ENCODE measurements at places on chromosomes 6 and 20.
A peak's percentile ranks its signal among the peaks of the same experiment; 100 is the strongest.

GRCh38 chr20:48569679-48570078, 258.1 kb downstream of the PREX1 start:
- DNase-seq: no peak

GRCh38 chr6:43861212-43861894, 91.3 kb downstream of the VEGFA start:
- no peak for DNase-seq

DNA sequence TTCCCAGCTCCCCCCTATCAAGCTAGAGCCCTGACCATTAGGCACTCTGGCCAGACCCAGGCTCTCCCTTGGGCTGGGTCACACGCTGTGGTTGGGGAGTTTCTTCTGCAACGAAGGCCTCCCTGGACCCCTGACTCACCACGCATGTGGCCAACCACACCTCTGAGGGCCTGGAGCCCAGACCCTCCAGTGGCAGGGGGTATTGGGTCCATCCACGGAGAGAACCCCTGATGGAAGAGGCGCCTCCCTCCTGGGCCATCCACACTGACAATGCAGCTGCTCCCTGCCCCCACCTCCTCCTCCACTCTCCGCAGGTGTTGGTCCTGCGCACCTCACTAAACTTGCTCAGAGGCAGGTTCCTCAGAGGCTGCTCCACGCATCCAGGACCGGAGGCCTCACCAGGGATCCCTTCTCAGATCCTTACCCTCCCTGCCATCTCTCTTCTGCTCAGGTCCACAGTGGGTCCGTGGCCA, 125.4 kb downstream of the RNASET2 start:
- DNase-seq: no peak

DNA sequence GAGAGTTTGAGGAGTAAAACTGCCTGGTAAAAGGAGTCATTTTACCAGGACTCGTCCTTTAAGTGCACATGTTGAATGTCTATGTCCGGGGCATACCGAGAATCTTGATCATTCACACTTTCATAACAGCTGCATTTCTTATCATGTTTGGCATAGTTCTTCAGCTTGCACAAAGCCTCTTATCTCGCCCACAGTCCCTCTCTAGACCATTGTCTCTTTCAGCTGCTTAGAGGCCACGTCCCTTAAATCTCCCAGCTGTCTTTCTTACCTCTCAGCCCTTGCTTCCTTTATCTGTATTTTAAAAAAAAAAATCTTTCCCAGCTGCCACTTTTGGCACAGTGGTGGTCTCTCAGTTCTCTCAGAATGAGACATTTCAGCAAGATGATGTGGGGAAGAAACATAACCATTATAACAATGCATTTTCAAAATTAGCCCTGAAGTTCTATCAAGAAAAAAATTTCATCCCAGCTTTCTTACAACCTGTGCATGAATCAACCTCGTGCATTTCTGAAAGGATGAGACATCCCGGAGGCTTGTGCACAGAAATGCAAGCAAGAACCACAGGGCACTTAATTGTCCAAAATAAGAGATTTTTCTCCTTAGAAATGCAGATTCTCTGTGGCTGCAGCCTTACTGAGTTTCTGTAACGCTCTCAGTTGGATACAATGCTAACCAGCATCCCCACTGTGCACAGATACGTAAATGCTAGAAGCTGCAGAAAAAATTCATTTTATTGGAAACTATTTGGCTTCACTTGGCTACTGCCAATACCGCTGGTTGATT, 24.2 kb downstream of the RBM24 start:
- no peak for DNase-seq

- no peak for DNase-seq
These were observed 78.5 kb downstream of the AGPAT4 start for GRCh38 chr6:161195386-161195785.

DNA sequence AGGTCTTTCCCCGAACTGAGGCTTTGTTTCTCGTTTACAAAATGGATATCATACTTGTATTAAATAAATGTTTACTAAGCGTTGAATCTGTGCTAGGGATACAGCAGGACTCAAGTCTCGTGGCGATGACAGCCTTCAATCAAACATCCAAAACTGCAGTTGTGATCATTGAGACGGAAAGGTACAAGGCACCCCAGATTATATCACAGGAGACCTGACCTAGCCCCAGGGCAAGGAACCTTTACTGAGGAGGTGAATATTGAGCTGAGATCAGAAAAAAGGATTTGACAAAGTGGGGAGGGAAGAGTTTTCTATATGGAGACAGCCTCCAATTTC, 476 bp downstream of the AAR2 start:
- DNase-seq: no peak

- peak; percentile 15 for DNase-seq
These were observed 11.4 kb downstream of the GPX5 start for GRCh38 chr6:28537065-28537464.

- no peak for DNase-seq
These were observed 43.1 kb downstream of the E2F3 start for GRCh38 chr6:20444786-20445271.

- DNase-seq: no peak
These were observed 456.9 kb upstream of the MAP3K7 start for GRCh38 chr6:91043751-91044150.

GRCh38 chr20:50111120-50111828, 1.7 kb downstream of the UBE2V1 start:
- DNase-seq: no peak

DNA sequence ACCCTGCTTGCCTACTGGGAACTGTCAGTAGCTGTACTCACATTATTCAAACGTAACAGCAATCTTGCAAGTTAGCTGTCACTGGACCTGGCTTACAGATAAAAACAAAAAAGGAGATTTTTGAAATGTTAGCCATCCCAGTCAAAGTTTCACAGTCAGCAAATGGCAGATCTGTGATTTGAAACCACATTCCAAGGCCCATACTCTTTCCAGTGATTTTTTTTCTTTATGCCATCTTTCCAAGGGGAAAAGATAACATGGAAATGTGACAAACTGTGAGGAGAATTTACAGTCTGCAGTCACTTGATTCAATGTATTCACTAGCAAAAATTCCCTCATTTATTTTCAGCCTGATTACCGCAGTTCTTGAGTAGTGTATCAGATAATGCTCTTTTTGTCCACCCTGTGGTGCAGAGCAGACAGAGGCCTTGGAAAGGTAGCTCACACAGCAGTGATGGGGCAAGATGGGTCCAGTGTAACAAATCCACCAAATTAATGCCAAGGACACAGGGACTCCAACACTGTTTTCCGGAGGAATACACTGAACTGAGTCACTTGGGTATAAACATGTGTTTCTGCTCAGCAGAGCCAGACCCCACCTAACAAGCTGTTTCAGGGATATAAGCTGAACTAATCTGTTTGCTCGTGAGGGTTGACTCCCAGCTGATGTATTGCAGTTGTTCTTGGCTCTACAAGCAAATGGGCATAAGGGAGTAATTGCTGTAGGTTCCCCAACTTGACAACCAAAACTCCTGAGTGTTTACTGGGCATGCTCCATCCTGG, 49.9 kb upstream of the ADGRF1 start:
- DNase-seq: no peak

DNA sequence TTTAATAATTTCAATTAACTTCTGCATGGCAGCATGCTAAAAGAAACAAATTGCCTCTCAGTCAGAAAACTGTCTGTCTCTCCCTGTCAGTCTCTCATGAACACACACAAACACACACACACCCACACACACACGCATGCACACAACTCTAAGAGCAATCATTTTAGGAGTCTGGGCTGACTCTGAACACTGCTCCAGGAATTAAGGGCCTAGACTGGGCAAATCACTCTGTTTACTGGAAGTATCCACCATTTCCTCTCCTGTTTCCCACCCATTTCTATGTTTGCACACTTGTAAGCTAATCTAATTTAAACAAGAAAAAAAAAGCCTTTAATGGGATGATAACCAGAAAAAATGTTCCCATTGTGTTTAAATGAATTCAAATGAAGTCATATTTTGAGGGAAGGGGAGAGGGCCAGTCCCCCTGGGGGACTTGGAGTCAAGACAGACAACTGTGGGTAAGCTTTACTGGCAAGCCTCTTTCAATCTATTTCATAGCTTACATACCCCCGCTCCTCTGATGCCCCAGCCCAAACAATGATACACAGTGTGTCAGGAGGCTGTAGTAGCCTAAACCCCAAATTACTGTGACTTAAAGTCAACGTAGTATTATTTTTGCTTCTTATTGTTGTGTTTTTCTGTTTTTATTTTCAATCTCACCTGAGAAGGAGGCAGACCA, 447.8 kb upstream of the FLRT3 start:
- DNase-seq: no peak

DNA sequence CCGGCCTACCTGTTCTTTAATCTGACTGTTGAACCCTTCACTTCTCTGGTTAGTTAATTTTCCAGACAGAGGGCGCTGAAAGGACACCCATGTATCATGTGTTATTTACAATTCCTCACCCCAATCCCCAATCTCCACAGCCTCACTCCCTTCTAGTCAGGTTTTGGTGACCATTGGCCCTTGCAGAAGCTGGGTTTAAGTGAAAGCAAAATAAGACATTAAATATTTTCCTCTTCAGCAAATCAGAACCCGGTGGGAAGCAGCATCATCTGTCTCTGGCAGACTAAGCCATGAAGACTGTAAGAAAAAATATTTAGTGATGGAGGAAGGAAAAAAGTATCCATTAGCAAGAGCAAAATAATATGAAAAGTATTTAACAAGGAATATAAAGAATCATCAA, 9.4 kb upstream of the HLA-DQA1 start:
- no peak for DNase-seq

DNA sequence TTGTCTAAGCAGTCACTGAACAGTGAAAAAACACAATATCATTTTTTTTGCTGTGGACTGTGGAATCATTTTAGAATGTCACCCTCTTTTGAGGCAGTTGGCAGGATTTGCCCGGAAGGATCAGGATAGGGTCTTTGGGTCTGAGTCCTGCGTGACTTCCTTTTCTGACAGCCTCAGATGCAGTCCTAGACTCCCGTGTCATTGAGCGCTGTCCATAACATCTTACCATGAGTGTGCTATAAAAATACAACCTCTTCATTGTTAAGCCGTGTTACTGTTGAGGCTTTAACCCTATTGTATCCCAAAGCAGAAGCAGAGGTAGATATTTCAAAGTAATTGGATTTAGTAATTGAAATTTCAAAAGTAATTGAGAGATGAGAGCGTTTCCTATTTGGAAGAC, 30.6 kb downstream of the ARID1B start:
- DNase-seq: no peak

DNA sequence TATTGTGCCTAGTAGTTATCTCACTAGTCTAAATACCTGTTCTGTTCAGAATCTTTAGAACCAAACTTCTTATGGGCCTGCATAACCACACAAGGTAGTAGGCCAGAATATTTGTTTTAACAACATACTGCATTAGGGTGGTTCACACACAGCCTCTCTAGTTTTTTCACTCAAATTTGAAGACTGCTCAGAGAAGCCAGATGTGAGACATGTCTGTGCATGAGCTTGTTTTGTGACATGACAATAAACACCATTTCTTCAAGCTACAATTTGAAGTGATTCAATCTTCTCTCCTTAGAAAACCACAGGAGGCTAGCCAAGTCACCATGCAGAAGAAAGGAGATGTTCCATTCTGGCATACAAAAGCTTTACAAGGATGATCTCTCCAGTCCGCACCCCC, 135.6 kb downstream of the MMS22L start:
- no peak for DNase-seq

DNA sequence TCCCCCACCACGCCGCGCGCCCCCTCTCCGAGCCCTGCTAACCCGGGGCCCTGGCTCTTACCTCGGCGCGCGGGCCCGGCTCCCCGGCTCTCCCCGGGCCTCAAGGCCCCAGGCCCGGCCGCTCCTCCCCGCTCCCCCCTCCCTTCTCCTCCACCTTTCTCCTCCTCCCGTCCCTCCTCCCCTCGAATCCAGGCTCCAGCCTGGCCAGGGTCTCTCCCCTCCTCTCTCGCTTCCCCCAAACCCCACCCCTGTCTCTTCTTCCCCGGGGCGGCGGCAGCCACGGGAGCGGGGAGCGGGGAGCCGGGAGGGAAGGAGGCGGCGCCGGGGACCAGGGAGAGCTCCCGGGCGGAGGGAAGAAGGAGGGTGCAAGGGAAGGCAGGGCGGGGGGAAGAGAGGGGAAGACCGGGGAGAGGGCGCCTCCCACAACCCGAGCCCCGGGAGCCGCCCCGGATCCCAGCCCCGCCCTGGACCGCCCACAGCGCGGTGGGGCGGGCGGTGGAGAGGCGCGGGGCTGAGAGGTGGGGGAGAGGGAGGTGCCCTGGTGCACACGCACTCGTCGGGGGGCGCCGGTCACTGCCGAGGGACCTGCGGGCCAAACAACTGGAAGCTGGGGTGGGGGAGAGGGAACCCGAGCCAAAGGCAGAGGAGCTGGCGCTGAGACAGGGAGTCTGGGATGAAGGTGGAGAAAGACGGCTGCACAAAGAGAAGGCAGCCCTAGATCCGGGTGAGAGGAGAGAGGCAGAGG, at the start of gene GABBR1:
Gene GABBR1, minus strand, starts transcription at position 395 of the 745 bp plus-strand sequence. CDS start 798 bp downstream, outside the sequence.
- DNase-seq: peak; percentile 92

- DNase-seq: peak; percentile 70
These were observed 1.6 kb downstream of the UTRN start for GRCh38 chr6:144286503-144287393.

DNA sequence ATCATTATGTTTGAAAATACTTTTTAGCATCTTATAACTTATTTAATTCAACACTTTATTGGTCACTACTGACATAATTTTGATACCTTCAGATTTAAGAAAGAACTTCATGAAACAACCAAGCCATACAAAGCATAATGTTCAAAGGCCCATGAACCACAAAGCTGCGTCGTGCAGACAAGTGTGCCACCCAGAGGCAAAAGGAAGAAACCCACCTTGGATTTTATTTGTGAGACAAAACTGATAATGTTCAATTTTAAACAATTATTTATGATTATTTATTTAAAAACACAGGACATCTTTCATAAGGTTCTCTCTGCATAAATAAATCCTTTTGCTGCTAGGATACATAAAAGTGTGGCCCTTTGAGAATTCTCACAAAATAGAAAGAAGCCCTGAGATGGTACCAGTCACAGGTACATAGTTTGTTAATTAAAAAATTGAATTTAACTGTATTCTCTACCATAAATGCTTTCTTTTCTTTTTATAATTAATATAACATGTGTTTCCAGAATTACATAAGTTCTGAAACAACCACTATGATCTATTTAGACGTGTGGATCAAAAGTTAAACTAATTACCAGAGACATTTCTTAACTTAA, 143.7 kb downstream of the RALGAPA2 start:
- DNase-seq: peak; percentile 19

GRCh38 chr20:16709017-16709416, 20.8 kb upstream of the SNRPB2 start:
- DNase-seq: no peak

GRCh38 chr6:115067690-115068447, 725.0 kb upstream of the HS3ST5 start:
- DNase-seq: no peak

- DNase-seq: no peak
These were observed 17.7 kb downstream of the DSP start for GRCh38 chr6:7559196-7559595.
